Pulmonary artery endothelial cell (primary cell): ENCODE measurements at places on chromosomes 7 and 10.

DNA sequence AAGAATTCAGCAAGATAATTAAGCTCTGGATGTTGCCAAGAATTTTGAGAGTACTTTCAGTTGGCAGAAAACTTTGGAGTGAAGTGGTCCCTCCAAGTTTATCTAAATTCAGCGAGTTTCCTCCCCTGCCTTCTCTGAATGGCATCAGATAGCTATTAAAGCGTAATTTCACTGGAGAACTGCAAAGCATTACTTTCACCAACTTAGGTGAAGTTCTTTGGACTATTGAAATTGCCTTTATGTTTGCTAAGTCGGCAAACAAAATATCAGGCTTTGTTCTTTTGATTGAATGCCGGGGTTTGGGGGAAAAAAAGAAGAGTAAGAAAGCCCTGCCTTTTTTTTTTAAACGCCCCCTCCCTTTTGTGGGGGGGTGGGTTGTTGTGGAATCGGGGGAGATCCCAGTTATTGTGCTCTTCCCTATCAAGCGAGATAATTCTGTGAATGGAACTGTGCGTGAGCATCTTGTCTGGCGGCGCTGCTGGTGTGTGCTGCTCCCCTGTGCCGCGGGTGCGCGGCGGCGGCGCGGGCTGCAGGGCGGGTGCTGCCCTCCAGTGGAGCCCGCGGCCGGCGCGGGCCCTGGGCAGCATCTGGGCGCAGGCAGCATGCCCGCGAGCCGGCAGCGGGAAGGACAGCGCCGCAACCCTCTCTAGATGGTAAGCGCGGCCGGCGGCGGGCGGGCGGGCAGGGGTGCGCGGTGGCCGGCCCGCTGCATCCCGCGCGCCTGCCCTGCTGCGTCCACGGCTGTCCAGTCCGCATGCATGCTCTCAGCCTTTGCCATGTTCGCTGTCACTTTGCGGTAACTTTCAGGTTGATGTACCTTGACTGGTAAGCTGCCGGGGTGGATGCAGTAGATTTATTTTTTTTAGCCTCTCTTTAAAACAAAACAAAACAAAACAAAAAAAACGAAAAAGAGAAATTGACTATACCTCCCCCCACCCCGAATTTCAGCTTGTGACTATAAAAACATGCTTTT is 176.5 kb downstream of the TCF7L2 start:
- DNase-seq: peak; percentile 41

DNA sequence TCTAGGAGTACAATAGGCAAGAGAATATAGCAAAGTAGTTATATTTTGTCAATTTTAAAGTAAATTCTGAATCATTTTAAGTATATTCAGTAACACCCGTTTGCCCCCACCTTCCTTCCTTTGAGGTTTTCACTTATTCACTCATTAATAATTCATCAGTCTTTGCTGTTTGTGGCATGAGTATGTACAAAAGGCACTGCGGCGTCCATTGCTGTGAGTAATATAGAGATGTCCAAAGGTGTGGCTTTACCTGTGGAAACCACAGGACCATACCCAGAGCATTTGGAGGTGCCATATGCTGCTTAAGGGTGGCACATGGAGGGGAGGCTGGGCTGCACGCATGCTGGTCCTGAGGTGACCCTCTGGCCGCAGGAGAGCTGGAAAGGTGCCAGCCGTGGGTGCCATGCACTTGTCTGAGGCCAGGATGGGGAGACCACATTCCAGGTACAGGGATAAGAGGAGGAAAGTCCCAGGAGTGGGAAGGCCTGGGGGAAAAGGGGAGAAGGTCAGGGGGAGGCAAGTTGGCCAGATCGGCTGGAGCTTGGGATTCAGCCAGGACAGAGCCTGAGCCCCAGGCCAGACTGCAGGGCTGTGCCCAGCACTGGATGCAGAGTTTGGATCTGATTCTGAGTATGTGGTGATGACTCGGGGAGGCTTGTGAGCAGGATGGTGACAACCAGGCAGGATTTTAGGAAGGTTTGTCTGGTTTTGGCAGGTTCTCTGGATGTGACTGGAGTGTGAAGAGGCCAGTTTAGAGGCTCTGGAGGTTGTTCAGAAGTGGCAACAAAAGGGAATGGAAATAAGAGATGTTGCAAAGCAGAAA is 223.4 kb downstream of the MGMT start:
- no peak for DNase-seq

DNA sequence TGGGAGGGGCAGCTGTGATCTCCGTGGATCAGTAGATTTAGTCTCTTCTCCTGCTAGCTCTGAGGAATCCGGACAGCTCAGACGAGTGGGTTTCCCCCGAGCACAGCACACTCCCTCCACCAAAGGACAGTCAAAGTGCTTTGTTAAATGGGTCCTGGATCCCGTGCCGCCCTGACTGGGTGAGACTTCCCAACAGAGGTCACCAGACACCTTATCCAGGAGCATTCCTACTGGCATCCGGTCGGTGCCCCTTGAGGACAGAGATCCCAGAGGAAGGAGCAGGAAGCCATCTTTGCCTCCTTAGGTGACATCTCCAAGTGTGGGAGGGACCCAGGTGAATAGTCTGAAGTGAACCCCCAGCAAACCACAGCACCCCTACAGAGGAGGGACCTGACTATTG is 1148.9 kb downstream of the CNTNAP2 start:
- DNase-seq: no peak

DNA sequence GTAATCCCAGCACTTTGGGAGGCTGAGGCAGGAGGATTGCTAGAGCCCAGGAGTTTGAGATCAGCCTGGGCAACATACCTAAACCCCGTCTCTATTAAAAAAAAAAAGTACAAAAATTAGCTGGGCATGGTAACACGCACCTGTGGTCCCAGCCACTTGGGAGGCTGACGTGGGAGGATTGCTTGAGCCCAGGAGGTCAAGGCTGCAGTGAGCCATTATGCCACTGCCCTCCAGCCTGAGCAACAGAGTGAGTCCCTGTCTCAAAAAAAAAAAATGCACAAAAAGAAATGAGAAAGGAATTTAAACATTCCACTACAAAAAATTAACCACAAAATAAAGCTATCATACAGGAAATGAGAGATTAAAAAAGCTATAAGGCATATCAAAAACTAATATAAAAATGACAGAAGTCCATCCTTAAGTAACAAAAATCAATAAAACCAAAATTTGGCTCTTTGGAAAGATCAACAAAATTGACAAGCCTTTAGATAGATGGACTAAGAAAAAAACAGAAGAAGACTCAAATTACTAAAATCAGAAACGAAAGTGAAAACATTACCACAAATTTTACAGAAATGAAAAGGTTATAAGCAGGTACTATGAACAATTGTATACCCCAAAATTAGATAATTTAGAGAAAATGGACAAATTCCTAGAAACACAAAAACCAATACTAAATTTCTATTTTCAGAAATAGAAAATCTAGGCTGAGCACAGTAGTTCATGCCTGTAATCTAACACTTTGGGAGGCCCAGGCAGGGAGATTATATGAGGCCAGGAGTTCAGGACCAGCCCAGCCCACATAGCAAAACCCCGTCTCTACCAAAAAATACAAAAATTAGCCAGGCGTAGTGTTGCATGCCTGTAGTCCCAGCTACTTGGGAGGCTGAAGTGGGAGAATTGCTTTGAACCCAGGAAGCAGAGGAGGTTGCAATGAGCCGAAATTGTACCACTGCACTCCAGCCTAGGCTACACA is 42.4 kb upstream of the NANOS1 start:
- no peak for DNase-seq

DNA sequence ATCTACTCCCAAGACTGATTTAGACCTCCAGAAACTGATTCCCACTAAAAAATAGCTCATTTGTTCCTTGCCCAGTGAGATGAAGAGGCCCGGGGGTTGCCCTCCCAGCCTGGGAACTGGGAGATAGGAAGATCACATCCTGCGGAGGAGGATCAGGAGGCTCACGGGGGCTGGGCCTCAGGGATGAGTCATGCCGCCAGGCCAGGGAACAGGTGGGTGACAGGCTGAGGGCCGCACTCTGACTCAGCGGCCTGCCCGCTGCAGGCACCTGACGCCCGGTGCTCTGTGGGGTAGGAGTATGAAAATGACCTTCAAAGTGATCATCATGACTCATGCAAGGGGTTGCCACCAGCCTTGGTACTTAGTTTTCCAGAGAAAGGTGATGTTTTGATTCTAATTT is 104.5 kb upstream of the ZPBP start:
- DNase-seq: no peak

DNA sequence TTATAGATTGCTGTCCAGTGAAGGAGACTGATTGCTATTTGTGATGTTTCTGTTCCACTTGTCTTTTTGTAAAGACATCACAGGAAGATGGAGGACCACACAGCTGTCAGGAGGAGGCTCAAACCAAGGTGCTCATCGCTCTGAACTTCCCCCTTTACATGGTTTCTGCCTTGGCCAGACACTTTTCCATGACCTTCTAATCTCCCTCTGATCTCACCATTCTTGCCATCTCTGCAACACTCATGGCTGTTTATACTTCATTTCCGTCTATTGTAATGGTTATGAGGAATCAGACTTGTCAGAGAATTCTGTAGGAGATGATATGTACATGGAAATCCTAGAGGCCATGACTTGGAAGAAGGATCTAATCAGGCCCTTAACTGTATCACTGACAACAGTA is 1.7 kb upstream of the TAS2R5 start:
- DNase-seq: peak; percentile 73

DNA sequence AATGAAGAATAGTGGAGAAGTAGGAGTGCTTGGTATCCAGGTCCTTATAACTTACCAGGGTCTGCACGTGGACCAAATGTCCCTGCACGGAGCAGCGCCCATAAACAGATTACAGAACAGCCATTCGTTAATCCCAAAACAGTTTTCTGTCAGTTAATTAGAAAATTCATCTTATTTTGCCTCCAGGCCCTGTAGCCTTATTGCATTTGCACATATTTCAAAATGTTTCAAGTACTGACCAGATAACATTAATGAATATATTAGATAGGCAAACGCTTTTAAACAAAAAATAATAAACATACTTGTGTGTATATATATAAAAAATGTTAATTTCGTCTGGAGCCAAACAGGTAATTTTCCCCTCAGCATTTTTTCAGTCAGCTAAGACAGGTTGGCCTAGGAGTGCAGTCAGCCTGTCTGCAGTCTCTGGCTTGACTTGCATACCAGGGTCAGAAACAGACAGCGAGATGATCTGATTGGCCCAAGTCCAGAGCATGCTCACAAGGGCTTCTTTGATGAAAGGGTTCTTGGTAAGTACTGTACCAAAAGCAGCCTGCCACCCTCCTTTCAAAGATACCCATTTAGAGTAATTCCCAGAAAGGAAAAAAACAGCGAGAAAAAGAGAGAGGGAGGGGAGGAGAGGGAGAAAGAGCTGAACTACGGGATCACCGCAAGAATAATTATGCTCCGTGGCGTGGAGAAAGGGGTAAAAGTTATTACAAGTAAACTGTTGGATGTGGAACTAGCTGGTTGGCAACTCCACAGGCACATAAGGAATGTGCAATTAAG is 194.4 kb upstream of the TCF7L2 start:
- no peak for DNase-seq

DNA sequence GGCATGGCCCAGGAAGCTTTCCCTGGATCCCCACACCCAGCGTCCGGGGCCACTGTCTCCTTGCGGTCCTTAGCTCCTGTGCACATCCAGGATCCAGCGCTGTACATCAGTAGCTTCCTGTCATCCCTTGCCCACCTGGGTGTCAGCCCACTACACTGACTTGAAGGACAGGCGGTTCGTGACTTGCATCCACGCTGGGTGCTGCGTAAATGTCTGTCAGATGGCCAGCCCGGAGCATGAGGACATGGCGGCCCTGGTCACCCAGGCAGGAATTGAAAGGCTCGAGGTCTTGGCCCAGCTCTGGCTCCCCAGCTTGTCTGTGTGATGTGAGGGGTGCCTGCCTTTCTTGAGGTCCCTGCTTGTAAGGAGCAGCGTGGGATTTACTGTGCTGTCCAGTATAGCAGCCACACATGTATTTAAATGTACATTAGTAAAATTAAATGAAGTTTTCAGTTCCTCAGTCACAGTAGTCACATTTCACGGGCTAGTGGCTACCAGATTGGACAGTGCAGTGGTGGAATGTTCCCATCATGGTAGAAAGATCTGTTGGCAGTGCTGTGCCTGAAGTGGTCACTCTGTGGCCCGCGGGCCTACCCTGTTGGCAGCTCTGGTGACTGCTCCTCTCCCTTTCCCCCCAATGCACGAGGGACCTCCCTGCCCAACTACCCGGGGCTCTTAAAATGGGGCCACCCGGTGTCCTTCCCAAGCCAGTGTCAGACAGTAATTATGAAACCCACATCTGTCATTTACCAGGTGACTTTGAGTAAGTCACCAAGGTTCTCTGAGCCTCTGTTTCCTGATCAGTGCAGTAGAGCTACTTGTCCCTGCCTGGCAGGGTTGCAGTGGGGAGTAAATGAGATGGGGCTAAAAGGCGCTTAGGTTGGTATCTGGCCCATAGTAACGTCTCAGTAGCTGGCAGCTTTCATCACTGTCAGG is 97.8 kb upstream of the PPIF start:
- no peak for DNase-seq

DNA sequence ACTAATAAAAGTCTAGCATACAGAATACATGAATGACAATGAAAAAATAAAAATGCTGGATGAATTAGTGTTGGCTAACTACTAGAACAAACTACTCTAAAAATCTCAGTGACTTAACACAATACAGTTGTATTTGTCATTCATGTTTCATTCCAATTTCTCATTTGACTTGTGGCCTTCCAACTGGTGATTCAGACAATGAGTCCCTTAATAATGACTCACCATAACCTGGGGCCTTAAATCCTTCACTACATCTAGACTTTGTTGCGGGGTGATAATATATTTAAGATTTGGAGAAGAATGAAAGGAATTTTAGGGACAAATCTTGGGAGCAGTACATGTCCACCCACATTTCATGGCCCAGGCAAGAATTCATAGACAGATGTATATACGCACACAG is 90.5 kb upstream of the POM121L12 start:
- DNase-seq: no peak
